Stimulated activated CD4-positive, alpha-beta T cell treated with anti-CD3 and anti-CD28 coated beads, Interleukin-1b, Interleukin-23, amount 100 ng/mL, for 1 hour (primary cell): ENCODE measurements at places on chromosomes 11 and 22.

DNA sequence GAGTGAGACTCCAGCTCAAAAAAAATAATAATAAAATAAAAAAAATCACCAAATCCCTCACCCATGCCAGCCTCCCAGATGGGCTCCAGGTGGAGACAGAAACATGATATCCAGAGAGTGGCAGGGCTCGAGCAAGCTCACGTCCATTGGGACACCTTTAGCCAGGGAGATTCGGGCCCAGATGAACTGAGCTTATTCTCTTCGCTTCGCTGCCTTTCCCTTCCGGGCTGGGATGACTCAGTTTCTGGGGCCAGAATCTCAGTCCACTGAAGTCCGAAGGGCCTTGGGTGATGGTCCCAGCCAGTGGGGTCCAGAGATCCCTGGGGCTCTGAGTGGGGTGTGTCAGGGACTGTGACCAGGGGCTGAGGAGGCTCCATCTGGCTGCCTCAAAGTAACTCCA is 23.0 kb upstream of the MYEOV start:
- DNase-seq = no peak

DNA sequence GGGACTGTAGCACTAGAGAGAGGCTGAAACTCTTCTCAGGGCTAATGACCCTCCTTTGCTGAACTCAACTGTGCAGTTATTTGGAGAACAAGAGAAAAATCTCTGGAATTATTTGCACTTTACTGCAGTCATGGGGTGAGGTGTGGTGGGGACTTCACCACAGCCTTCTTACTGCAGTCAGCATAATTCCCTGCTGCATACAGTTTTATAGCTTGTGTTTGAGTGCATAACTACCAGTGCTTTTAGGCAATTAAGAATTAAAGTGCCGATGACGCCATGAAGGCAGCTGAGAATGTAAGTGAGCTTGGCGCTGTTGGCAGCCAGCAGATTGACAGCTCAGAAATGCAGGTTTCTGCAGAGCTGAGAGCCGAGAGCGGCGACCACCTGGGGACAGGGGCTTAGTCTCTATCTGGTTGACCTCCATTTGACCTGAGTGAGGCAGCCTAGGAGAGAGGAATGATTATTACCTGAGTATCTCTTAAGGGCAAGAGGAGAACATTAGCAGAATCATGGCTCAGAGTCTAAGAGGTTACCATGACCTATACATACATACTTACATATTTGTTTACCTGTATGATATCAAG is 830.0 kb downstream of the NTM start:
- DNase-seq = no peak

GRCh38 chr11:64694026-64694755 is 28.8 kb downstream of the NRXN2 start:
- DNase-seq = no peak

DNA sequence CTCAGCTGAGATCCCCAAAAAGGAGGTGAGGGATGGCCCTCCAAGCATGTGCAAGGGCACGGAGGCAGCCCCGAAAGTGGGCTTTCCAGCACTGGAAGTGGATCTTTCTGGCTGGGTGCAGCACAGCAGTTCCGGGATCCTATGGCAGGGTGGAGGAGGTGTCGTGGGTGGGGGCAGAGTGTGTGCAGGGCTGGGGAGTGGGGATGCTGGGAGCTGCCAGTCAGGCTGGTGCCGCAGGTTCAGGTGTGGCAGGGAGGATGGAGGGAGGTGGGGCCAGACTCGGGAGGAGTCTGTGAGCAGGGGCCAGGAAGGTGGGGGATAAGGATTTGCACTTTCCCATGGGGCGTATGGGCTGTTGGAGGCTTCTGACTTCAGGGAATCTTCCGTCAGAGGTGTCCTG is 60.2 kb downstream of the CACNA1I start:
- DNase-seq = no peak

DNA sequence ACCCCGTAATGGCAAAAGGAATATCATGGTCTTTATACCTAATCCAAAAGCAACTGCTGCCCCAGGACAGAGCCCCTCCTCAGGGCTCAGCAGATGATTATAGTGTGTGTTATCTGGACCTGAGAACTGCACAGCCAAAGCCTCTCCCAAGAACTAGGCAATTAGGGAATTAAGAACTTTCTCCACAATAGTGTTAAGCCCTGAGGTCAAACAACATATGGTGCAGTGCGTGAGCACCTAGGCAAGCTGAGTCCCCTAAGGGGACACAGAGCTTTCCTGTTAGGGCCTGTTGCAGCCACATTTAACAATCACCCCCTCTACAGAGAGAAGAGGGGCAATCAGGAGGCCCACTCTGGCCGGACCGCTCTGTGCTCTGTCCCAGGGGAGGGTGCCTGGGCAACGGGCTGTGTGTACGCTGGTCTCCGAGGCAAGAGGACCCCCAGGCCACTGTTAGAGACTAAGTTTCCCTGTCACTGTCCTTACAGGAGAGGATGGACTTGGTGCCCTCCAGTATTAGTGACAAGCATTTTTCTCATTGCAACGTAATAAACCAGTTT is 1.4 kb upstream of the KCNJ5 start:
- DNase-seq = no peak

GRCh38 chr22:33599596-33599995 is 320.7 kb downstream of the LARGE1 start:
- no peak for DNase-seq

DNA sequence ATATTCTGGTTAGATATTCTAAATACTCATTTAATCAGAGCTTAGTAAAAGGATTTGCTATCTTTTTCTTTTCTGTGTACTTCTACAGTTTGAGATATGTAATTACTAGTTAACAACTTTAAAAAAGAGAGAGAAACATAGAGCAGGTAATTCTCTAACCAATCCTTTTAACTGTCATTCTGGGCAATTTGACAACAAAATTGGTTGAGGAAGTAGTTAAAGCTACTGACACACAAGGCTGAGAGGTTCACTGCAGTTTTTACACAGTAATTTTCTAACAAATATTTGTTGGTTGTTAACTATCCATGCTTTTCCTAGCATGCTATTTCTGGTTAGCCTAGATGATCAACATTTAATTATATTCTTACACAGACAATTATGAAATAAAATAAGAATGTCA is 3.6 kb downstream of the SOX6 start:
- DNase-seq = no peak

- no peak for DNase-seq
These were observed 32.3 kb downstream of the ARVCF start for GRCh38 chr22:19984201-19984753.

GRCh38 chr11:59186130-59186594 is 14.2 kb downstream of the DTX4 start:
- no peak for DNase-seq

GRCh38 chr22:29343313-29343805 is 27.9 kb upstream of the RASL10A start:
- no peak for DNase-seq

- DNase-seq = no peak
These were observed 119.1 kb upstream of the CD82 start for GRCh38 chr11:44446366-44446762.

DNA sequence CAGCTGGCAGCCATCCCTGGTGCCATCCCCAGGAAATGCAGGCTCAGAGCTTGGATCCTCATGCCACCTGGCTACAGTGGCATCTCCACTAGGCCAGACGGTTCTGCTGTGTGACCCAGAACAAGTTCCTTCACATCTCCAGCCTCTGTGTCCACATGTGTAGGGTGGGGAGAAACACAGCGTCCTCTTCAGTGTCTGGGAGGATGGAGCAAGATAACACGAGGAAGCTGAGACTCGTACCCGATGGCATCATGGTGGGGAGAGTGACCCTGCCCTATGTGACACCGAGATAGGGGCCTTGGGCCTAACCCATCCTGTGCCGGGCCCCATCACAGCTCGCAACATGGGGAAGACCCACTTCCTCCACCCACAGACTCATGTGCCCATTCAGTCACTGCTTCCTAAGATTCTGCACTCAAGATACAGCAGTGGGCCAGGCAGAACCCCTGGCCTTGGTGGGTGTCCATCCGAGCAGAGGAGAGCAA is 78.5 kb downstream of the MORC2 start:
- DNase-seq = no peak

DNA sequence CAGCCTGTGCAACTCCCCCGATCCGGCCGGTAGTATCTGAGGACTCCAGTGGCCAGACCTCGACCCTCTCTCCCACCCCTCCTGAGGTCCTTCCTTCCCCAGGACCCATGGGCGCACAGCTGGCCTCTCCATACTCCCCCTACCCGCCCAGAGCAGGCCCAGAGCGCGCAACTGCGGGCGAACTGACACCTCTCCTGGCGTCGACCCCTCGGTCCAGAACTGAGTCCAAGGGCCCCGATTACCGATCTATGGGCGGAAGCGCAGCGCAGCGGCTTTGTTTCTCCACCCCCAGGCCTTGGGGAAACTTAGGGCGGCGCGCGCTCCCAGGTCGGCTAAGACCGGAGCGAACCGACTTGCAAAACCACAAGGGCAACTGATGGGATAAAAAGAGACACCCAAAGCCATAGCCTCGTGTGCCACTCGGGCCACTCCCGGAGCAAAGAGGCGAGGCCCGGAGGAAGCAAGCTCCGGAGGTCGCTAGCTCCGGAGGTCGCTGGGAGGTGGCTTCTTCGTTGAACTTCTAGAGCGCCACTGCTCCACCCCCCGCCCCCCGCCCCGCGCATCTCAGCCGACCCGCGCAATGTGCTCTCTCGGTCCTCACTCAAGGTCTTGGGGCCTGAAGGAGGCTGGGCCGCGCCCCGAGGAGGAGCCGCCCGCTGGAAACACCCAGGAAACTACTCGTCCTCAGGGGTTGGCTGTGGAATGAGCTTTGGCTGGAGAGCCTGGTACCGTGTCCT is 9.8 kb upstream of the ALX4 start:
- no peak for DNase-seq

GRCh38 chr11:70861559-70861958 is 390.8 kb downstream of the SHANK2 start:
- no peak for DNase-seq

GRCh38 chr11:41308286-41308685 is 151.2 kb downstream of the LRRC4C start:
- no peak for DNase-seq

- no peak for DNase-seq
These were observed 35.8 kb upstream of the ALX4 start for GRCh38 chr11:44345781-44346180.

DNA sequence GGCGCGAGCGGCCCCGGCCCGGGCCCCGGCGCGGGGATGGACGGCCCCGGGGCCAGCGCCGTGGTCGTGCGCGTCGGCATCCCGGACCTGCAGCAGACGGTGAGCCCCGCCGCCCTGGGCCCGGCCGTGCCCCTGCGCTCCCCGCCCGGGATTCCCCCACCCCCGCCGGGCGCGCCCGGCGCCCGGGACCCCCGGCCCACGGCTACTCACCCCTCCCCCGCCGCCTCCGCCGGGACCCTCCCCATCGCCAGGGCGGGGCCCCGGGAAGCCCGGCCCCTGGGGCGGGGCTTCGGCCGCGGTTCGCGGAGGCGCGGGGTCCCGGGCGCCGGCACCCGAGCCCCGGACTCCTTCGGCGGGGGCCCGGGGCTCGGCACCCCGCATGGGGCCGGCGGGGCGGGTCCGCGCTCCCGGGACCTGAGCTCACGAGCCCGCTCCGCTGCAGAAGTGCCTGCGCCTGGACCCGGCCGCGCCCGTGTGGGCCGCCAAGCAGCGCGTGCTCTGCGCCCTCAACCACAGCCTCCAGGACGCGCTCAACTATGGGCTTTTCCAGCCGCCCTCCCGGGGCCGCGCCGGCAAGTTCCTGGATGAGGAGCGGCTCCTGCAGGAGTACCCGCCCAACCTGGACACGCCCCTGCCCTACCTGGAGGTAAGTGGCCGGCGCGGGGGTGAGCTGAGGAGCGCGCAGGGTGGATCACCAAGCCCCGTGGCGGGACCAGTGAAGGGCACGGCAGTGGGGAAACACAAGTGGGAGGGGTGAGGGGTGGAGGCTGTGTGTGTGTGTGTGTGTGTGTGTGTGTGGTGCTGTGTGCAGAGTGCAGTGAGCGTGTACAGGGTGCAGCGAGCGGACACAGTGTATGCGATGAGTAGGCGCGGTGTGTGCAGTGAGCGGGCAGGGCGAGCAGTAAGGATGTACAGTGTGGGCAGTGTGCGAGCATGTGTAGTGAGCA is 2.3 kb downstream of the SHANK3 start:
- no peak for DNase-seq

DNA sequence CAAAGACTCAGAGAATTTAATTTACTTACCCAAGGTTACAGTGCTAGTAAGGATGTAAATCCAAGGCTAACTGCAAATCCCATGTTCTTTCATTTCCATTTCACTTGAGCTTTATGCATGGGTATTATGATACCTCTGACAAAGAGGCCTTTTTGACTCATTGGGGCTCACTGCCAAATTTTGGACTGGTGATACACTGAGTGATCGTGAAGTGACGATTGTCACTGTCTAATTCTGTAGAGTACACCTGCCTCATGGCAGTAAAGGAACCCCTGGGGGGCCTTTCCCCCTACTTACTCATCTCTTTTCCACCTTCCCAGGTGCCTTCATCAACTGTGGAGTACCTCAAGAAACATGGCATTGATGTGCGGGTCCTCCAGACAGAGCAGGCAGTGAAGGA is 50.9 kb downstream of the AAMDC start:
- DNase-seq = no peak

- DNase-seq = no peak
These were observed 132.4 kb upstream of the CHORDC1 start for GRCh38 chr11:90355200-90355599.
